Retinal pigment epithelial cell (primary cell): ENCODE measurements at places on chromosomes 5 and 9.

GRCh38 chr9:109941771-109942170 is 161.8 kb downstream of the PALM2AKAP2 start:
- no peak for DNase-seq

- no peak for DNase-seq
Measured at GRCh38 chr5:177973066-177973635, 22.9 kb downstream of the PROP1 start.

DNA sequence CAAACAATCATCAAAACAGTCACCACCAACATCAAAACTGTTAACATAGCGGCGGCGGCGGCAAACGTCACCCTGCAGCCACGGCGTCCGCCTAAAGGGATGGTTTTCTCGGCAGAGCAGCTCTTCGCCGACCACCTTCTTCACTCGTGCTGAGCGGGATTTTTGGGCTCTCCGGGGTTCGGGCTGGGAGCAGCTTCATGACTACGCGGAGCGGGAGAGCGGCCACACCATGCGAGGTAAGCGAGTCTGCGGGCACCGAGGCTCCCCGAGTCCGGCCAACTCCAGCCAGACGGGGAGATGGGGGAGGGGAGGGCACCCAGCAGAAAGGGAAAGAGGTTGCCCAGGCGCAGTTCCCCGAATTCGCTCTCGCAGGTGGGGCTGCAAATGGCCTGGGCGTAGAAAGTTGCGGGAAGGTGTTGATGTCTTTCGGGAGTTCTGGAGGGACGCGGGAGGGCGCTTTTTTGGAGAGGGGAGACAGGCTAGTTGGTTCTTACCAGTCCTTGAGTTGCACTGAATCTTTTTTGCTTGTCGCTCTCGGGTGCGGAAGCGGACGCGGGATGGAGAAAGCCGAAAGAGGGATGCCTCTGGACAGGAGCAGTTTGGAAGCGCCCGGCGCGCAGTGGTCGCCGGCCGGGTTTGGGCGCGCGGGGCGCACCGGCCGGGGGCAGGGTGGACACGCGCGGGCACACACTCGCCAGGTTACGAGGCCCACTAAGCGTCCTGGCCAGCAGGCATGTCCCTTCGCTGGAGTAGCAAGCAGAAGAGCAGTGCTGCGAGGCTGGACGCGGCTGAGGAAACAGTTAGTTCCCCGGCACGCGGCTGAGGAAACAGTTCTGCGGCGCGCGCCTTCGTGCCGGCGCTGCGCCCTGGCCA is 849 bp downstream of the RORB start:
- no peak for DNase-seq

GRCh38 chr5:39040875-39041274 is 33.3 kb downstream of the RICTOR start:
- no peak for DNase-seq

GRCh38 chr9:2676466-2676865 is 40.8 kb upstream of the KCNV2 start:
- no peak for DNase-seq

DNA sequence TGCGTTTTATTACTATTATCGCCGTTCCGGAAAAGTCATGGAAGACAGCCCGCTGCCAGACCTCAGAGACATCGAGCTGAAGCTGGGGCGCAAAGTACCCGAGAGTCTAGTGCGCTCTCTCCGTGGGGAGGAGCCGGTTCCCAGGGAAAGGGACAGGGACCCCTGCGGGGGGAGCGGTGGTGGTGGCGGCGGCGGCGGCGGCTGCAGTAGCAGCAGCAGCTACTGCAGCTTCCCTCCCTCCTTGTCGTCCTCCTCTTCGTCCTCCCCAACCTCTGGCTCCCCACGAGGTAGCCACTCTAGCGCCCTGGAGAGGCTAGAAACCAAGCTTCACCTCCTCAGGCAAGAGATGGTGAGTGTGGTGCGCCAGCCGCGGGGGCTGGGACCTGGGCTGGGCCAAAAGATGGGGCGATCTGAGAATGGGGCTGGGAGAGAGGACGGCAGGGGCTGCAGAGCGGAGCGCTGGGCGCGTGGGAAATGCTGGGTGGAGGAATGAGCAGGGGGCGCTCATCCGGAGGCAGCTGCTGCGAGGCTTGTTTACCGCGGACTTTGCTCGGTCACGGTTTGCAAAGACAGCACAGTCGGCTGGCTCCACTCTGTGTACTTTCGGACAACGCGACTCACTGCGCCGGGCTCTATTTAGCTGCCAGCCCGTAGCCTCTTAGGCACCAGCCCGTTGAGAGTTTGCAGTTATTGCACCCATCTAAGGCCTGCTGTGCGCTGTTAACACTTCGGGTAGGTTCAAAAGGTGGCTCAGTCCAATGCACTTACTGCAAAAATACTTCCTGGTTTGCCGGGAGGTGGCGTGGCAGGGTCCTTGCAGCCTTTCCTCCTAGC is 1.1 kb downstream of the LURAP1L start:
- DNase-seq, result peak; percentile 51

DNA sequence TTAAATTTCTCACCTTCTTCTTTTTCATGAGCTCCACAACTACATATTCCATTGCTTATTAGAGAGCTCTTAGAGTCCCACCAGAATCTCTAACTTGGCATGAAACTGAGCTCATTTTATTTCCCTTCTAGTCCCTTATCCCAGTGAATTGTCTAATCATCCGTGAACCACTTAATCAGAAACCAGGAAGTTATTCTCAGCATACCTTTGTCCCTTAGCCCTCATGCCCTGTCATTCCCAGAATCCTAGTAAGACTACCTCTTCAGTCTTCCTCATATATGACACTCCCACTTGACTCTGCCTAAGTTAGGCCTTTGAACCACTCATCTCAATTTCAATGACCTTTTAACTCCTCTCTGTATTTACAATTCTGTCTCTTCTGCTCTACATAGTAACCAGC is 93.0 kb upstream of the PAPPA start:
- DNase-seq, result peak; percentile 28

GRCh38 chr5:170639221-170639925 is 135.6 kb downstream of the KCNIP1 start:
- DNase-seq, result no peak

DNA sequence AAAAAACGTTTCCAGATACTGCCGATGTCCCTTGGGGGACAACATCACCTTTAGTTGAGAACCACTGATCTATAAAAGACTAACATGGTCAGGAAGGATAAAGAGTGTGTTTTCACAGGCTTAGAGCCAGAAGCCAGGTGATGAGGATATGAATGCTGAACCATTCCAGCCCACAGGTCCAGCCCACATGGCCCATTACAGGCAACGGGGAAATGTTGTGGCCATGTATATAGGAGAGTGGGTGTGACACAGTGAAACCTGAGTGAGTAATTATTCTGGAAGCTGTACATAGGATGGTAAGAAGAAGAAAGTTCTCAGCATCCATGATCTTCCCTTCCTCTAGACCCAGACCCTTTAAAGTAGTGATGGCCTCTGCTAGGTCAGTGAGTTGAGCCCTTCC is 56.0 kb upstream of the FOXI1 start:
- DNase-seq, result no peak

- DNase-seq, result no peak
Measured at GRCh38 chr9:16171911-16172310, 619.1 kb downstream of the CCDC171 start.
